ENCODE measurements at places on chromosomes 1 and 21.
A peak's percentile ranks its signal among the peaks of the same experiment; 100 is the strongest.

DNA sequence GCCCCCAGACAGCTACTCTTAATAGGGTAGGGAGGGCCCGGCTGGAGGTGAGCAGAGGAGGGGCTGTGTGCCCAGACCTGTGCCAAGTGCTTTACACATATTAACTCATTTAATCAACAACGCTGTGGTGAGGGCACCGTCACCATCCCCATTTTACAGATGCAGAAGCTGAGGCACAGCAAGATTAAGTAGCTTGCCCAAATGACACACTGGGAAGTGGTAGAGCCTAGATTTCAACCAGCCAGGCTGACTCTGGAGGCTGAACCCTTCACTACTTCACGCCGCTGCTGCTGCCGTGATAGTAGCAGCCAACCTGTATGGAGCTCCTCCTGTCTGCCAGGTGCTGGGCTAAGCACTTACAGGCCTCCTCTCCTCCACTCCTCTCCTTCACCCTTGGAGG lies 127.2 kb downstream of the PTPRU start:
- no peak for DNase-seq

DNA sequence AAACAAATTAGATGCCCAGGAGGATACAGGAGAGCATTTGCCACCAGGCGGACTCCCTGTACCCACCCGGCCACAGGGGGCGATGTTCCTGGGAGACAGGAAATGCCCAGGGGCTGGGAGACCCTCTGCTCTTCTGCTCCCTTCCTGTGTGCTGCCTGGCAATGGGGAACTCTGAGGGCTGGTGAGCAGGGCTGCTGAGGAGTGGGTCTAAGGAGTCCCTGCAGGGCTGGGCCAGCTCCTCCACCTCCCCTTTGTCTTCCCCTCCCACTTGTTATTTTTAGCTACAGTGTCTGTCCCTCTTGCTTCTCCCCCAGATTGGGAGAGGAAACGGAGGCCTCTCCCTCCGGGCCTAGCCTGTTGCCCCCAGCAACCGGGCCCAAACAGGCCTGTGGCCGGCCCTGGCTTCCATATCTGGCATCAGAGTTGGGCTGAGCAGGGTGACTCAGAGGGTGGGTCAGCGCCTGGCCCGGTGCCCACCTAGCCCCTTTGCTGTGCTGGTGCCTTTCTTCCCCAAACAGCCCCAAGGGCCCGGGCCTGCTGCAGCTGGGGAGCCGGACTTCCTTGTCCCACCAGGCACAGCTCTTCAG lies 11.6 kb downstream of the LMNA start:
- peak; percentile 78 for DNase-seq

GRCh38 chr1:224506141-224506814 lies 71.7 kb upstream of the WDR26 start:
- DNase-seq, result no peak

DNA sequence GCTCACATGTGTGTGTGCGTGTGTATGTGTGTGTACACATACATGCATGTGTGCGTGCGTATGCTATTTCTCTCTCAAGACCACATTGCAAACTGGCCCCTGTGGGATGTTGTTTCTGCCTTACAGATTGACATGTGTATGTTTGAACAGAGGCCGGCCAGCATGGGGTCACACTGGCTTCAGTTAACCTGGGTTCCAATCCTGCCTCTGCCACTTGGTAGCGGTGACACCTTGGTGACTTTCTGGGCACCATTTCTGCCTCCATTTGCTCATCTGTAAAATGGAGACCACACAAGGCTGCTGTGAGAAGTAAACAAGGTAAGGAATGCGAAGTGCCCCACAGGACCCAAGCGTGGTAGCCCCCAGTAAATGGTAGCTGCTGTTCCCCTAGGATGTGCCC lies 51.7 kb downstream of the TCP10L start:
- no peak for DNase-seq

GRCh38 chr1:1407636-1408318 lies 684 bp upstream of the MRPL20 start:
- no peak for DNase-seq

GRCh38 chr1:44407430-44408211 lies 2.6 kb downstream of the RNF220 start:
- DNase-seq, result no peak

- no peak for DNase-seq
These were observed 17.0 kb upstream of the ITLN2 start for GRCh38 chr1:160971618-160972056.

GRCh38 chr1:233357595-233358397 lies 30.3 kb downstream of the MAP3K21 start:
- DNase-seq, result no peak

DNA sequence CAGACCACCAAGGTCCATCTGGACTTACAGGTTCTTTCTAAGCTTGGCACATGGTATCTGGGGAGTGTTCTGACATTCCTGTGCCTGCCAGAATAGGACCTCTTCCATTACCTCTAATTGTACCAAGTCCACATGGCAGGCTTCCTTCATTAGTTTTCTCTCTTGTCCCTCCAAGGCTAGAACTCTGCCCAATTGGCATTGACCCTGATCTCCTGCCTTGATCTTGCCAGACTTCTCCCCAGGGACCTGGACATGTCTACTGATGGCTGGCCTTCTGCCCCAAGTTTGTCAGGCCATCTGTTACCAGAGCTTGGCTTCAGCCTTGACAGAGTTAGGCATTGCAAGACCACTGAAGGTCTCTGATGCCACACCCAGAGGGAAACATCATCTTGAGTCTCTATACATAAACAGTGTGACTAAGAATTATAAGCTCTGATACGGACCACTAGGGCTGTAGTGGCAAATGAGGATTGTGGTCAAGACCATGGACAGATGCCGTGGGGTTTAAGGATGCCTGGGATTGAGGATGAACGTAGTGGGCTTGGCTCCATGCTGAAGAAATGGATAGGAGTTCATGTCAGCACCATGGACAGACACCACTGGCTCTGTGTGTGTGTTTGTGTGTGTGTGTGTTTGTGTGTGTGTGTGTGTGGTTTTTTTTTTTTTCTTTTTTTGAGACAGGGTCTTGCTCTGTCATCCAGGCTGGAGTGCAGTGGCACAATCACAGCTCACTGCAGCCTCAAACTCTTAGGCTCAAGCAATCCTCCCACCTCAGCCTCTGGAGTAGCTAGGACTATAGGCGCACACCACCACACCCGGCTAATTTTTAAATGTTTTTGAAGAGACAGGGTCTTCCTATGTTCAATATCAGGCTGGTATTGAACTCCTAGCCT lies 19.5 kb upstream of the PSMB2 start:
- DNase-seq, result peak; percentile 20

DNA sequence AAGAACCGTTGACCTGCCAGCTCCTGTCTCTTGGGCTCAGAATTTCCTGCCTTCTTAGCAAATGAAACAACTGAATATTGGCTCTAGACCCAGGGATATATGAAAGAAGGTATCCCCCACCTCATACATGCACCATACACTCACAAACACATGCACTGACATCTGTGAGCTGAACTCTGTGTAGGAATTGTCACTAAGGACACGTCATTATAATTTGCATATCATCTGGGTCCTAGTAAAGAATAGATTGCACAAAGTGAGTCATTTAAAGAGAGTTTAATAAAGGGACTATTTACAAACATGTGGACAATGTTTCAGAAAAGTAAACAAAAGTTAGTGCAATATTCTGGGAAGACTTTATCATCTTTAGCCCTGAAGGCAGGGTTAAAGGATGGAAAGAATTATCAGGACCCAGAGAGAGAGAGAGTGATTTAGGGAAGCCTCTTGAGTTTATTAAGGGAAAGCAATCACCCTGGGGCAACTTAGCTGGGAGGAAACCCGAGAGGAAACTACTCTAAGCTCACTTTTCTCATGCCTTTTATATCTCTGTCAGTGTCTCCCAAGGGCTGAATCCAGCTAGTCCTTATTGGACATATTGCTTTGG lies 74.1 kb upstream of the PLA2G4A start:
- no peak for DNase-seq

DNA sequence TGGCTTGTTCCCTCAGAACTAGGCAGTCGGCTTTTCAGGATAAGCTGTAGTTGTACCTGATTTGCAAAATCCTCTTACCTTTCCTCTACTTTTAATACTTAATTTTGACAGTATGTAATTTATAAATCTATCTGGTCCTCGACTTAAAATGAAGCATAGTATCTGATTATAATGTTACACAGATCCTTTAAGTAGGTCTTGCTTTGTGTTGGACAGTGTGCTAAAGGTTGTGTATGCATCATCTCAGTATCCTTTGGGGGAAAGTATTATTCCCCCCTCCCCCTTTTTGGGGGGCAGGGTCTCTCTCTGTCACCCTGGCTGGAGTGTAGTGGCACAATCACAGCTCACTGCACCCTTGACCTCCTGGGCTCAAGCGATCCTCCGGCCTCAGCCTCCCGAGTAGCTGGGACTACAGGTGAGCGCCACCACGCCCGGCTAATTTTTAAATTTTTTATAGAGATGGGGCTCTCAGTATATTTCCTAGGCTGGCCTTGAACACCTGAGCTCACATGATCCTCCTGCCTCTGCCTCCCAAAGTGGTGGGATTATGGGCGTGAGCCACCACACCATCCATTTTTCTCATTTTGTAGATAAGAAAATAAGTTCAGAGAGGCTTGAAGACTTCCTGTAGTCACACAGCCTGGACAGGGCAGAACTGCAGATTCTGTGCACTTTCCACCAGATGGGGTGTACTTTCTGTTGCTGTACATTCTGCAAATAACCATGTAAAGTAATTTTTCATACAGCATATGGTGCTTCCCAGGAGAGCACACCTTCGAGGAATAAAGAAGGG lies 791 bp upstream of the STX6 start:
- no peak for DNase-seq
